Activated naive CD8-positive, alpha-beta T cell treated with anti-CD3 and anti-CD28 coated beads, Interleukin-2, amount 10 ng/mL, durations not matched to agents 7 days and 5 days (primary cell): ENCODE measurements at places on chromosomes 13 and 19. TPM values are rescaled to one million over a fixed set of nuclear protein-coding genes. Genes with fewer than 3 reads are reported as not detected.
A peak's percentile ranks its signal among the peaks of the same experiment; 100 is the strongest.

DNA sequence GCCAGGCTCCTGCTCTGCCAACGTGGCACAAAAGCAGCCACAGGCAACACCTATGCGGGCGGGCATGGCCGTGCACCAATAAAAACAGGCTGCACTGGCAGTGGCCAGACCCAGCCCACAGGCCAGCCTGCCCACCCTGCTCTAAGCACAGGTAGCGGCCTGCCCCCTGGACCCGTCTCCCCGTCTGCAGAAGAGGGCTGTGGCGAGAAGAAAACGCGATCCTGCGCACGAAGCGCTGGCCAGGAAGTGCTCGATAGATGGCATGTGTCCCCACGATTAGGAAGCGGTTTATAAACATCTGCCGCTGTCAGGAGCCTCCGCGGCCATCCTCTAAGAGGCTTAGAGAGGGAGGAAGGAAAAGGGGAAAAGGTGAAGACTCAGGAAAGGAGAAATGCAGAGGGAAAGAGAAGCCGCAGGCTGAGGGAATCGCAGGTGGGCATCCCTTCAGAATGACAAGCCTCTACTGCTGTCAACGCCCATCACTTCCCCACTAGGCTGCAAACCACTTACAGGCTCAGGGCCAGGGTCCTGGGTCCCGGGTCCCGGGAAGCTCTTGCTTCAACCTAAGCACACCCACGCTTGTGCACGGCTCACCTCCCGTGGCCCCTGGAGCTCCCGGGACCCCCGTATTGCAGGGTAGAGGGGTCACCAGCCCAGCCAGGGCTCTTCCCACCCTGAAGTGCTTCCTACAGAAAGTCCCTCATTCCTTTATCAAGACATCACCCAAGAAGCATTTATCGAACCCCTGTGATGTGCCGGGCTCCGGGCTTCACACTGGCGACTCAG is 10.5 kb downstream of the MLLT1 start:
- H3K27me3 ChIP-seq: no peaks in the 10 kb centered on the region
- DNase-seq: no peak
- H3K4me3 ChIP-seq: no peak overlapping the region
- H3K36me3 ChIP-seq: peaks cover 4% of the 10 kb centered on the region
- H3K4me1 ChIP-seq: peaks cover 12% of the 10 kb centered on the region
- H3K27ac ChIP-seq: no peak overlapping the region

GRCh38 chr13:105196052-105196451 is 1339.4 kb downstream of the EFNB2 start:
- H3K27ac ChIP-seq: no peak overlapping the region
- no peak overlapping the region for H3K4me3 ChIP-seq
- no peak for DNase-seq
- no peaks in the 10 kb centered on the region for H3K36me3 ChIP-seq
- H3K27me3 ChIP-seq: peaks cover 2% of the 10 kb centered on the region

GRCh38 chr13:50613356-50613831 is 230.1 kb downstream of the DLEU7 start:
- peaks cover 30% of the 10 kb centered on the region for H3K4me1 ChIP-seq
- no peak for DNase-seq
- no peak overlapping the region for H3K27ac ChIP-seq
- H3K4me3 ChIP-seq: no peak overlapping the region

GRCh38 chr19:39409208-39410016 is 2.8 kb downstream of the ZFP36 start:
- H3K4me1 ChIP-seq: peaks cover 47% of the 10 kb centered on the region
- peaks cover 24% of the 10 kb centered on the region for H3K36me3 ChIP-seq
- H3K27me3 ChIP-seq: peaks cover 2% of the 10 kb centered on the region
- peak; percentile 83 for DNase-seq
- H3K27ac ChIP-seq: peak overlapping the region; percentile 99

DNA sequence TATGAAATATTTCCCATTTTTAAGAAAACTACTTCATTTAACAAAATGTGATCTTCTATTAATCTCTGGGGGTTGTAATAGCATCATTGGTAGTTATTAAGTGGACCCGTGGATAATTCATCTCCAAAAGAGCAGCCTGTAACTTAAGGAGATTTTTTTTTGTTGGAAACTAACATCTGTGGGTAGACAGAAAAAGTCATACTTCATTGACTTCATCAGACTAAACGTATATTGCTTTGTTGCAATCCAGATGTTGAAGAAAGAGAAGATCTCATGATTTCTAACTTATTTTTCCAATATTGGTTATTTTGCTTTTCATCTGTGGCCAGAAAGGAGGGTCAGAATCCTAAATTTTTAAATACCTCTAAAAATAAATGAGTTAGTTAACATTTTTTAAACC is 296.5 kb upstream of the MIR17HG start:
- no peaks in the 10 kb centered on the region for H3K4me1 ChIP-seq
- H3K36me3 ChIP-seq: no peaks in the 10 kb centered on the region
- no peak overlapping the region for H3K4me3 ChIP-seq
- H3K27ac ChIP-seq: no peak overlapping the region
- no peaks in the 10 kb centered on the region for H3K27me3 ChIP-seq

DNA sequence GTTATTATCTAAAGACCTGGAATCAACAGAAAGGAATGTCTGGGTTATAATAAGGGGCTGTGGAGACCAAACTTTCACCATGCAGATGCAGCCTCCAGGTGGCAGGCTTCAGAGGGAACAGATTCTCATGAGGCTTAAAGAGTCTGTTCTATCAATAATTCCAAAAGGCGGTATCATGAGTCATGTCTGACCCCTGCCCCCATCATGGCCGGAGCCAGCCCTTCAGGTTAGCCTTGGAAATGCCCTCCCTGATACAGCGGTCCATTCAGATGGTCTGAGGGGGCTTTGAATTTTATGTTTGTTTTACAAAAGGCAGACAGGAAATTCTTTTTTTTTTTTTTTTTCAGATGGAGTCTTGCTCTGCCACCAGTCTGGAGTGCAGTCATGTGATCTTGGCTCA is 21.7 kb upstream of the LAMP1 start:
- no peak overlapping the region for H3K27ac ChIP-seq
- peak; percentile 41 for DNase-seq
- peaks cover 9% of the 10 kb centered on the region for H3K4me1 ChIP-seq
- peak overlapping the region; percentile 44 for H3K4me3 ChIP-seq

- H3K36me3 ChIP-seq: no peaks in the 10 kb centered on the region
- H3K4me3 ChIP-seq: peak overlapping the region; percentile 63
- peaks cover 42% of the 10 kb centered on the region for H3K27me3 ChIP-seq
- no peaks in the 10 kb centered on the region for H3K4me1 ChIP-seq
- no peak for DNase-seq
Observed at GRCh38 chr19:33797802-33798671, 1.4 kb downstream of the KCTD15 start.

GRCh38 chr19:46065486-46066071 is 24.8 kb upstream of the IGFL4 start:
- H3K36me3 ChIP-seq: no peaks in the 10 kb centered on the region
- no peak for DNase-seq
- no peaks in the 10 kb centered on the region for H3K4me1 ChIP-seq
- no peak overlapping the region for H3K4me3 ChIP-seq
- H3K27me3 ChIP-seq: peaks cover 53% of the 10 kb centered on the region

GRCh38 chr13:32164622-32165268 is 133.2 kb downstream of the FRY start:
- no peak overlapping the region for H3K27ac ChIP-seq
- H3K27me3 ChIP-seq: peaks cover 3% of the 10 kb centered on the region
- H3K36me3 ChIP-seq: no peaks in the 10 kb centered on the region
- H3K4me1 ChIP-seq: no peaks in the 10 kb centered on the region
- H3K4me3 ChIP-seq: no peak overlapping the region

DNA sequence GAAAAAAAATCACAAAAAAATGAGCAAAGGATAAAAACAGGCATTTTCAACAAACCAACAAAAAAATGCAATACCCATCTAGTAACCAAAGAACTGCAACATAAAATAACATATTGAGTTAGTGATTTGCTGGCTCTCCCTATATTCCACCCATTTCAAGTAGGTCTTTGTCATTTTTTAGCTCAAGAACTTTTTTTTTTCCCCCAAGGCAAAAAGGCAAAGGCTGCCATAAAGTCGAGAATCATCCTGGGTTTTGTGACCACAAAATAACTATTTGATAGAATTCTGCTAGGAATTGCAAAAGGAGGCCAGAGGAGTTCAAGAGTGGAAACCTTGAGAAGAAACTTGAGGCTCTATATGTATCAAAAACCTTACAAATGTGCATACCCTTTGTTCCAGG is 5.5 kb downstream of the SAFB2 start:
- peaks cover 22% of the 10 kb centered on the region for H3K4me1 ChIP-seq
- H3K27ac ChIP-seq: no peak overlapping the region
- H3K36me3 ChIP-seq: peaks cover 29% of the 10 kb centered on the region
- H3K4me3 ChIP-seq: no peak overlapping the region
- H3K27me3 ChIP-seq: no peaks in the 10 kb centered on the region

DNA sequence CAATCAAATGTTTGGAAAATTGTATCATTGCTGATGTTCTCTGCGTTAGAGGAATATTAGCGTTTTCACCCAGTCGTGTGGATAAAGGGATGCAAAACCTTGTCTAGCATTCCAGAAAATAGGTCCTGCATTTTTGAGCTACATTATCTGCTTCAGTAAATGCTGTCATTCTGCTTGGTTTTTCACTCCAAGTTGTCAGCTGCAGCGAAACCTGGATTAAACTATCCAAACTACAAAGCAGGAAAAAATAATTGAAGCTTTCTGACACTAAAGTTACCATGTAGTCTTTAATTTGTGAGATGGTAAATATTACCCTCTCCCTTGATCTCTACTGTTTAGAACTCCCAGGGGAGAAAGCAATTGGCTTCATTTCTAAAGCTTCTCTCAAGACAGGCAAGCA is 1795.5 kb upstream of the PRR20A start:
- no peaks in the 10 kb centered on the region for H3K4me1 ChIP-seq
- H3K4me3 ChIP-seq: no peak overlapping the region
- H3K27me3 ChIP-seq: no peaks in the 10 kb centered on the region
- DNase-seq: no peak

GRCh38 chr13:39618561-39618960 is 15.6 kb upstream of the LHFPL6 start:
- no peak for DNase-seq
- no peak overlapping the region for H3K27ac ChIP-seq
- no peaks in the 10 kb centered on the region for H3K36me3 ChIP-seq
- H3K27me3 ChIP-seq: peaks cover 16% of the 10 kb centered on the region
- no peak overlapping the region for H3K4me3 ChIP-seq
- no peaks in the 10 kb centered on the region for H3K4me1 ChIP-seq

- peaks cover 15% of the 10 kb centered on the region for H3K4me1 ChIP-seq
- no peak overlapping the region for H3K4me3 ChIP-seq
Observed at GRCh38 chr13:49305792-49306425, 58.2 kb downstream of the CDADC1 start.

DNA sequence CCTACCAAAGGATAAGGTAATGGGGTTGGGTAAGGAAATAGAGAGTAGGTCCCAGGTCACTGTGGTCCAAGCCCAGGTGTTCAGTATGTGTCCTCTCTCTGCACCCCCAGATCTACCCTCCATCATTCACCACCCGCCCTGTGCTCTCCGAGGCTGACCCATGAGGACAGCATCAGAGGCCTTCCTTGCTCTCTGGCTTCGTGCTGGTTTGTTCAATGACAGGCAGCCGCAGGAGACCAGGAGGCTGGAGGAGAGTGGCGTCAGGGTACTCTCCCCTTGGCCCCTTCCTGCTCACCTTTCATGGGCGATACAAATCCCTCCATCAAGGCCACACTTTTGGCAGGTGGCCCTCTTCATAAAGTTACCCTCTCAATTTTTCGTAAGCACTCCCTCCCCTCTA is 1.7 kb downstream of the TUBA3C start:
- no peak for DNase-seq
- H3K4me3 ChIP-seq: no peak overlapping the region
- no peaks in the 10 kb centered on the region for H3K27me3 ChIP-seq
- no peaks in the 10 kb centered on the region for H3K4me1 ChIP-seq
- no peak overlapping the region for H3K27ac ChIP-seq
- H3K36me3 ChIP-seq: no peaks in the 10 kb centered on the region

DNA sequence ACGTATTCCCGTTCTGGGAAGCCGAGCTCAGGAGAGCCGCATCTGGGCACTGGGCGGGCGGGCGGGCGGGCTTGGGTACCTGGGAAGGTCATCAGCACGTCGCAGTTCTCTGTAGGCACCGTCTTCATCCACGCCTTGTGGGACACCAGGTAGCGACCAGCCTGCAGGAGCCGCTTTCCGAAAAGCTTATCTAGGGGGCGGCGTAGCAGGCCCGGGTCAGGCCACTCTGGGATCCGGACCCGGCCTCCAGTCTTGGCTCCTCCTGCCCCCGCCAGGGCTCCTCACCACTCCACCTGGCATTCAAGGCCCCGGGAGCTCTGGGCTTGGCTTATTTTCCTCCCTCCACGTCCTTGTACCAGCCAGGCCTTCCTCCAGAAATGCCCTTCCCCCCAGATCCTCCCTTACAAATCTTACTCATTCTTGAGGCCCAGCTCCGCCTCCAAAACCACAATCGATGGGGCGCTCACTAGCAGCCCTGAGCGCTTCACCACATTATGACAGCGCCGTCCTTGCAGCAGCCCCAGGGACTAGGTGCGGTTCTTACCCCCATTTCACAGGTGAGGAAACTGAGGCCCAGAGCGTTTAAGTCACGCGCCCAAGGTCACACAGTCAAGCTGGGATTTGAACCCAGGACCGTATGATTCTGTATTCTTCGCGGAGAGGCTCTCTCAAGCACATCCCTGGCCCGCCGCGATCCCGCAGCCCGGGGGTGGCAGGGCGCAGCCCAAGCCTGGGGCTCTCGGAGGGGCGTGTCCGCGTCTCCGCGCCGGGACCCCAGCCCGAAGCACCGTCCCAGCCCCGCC is 843 bp downstream of the ANO8 start:
- peaks cover 7% of the 10 kb centered on the region for H3K36me3 ChIP-seq
- H3K4me3 ChIP-seq: peak overlapping the region; percentile 80
- peak; percentile 76 for DNase-seq
- peaks cover 25% of the 10 kb centered on the region for H3K4me1 ChIP-seq
- H3K27me3 ChIP-seq: peaks cover 5% of the 10 kb centered on the region

DNA sequence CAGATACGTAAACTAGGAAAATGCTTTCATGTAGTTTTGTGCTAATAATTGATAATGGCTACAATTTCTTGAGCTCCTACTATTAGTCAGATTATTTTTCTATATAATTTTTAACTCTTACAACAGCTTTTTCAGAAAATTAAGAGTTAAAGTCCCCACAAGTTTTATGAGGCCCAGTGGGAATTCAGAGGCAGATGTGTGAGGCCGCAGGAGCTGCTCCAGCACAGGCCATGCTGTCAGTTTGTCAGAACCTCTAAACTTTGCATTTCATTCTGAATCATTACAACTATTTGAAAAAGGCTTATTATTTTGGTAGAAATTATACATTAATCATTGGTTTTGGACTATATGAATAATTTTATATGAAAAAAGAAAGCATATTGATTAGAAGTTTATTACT is 370.8 kb downstream of the MYO16 start:
- no peak overlapping the region for H3K4me3 ChIP-seq
- no peak for DNase-seq
- H3K27me3 ChIP-seq: no peaks in the 10 kb centered on the region
- no peak overlapping the region for H3K27ac ChIP-seq
- no peaks in the 10 kb centered on the region for H3K36me3 ChIP-seq

- no peaks in the 10 kb centered on the region for H3K27me3 ChIP-seq
- H3K4me1 ChIP-seq: peaks cover 14% of the 10 kb centered on the region
- no peak overlapping the region for H3K27ac ChIP-seq
- no peaks in the 10 kb centered on the region for H3K36me3 ChIP-seq
- peak overlapping the region; percentile 1 for H3K4me3 ChIP-seq
Observed at GRCh38 chr13:33676045-33676989, 141.6 kb upstream of the RFC3 start.

FBN3 gene
- total RNA-seq: 0.03 TPM

DPY19L3 gene
- 17.5 TPM for total RNA-seq

OR4F17 gene
- not detected for total RNA-seq
